ENCODE measurements at places on chromosomes 12 and 14.

GRCh38 chr12:89516633-89517032 lies 8.0 kb downstream of the GALNT4 start:
- no peak overlapping the region for H3K4me3 ChIP-seq
- H3K27me3 ChIP-seq: no peaks in the 10 kb centered on the region
- H3K36me3 ChIP-seq: no peaks in the 10 kb centered on the region
- no peak overlapping the region for H3K27ac ChIP-seq
- H3K4me1 ChIP-seq: peaks cover 5% of the 10 kb centered on the region
- DNase-seq: no peak

- no peak for DNase-seq
- H3K27ac ChIP-seq: no peak overlapping the region
- no peaks in the 10 kb centered on the region for H3K27me3 ChIP-seq
- H3K4me1 ChIP-seq: no peaks in the 10 kb centered on the region
- no peak overlapping the region for H3K4me3 ChIP-seq
Measured at GRCh38 chr12:31205054-31205453, 120.9 kb downstream of the SINHCAF start.

DNA sequence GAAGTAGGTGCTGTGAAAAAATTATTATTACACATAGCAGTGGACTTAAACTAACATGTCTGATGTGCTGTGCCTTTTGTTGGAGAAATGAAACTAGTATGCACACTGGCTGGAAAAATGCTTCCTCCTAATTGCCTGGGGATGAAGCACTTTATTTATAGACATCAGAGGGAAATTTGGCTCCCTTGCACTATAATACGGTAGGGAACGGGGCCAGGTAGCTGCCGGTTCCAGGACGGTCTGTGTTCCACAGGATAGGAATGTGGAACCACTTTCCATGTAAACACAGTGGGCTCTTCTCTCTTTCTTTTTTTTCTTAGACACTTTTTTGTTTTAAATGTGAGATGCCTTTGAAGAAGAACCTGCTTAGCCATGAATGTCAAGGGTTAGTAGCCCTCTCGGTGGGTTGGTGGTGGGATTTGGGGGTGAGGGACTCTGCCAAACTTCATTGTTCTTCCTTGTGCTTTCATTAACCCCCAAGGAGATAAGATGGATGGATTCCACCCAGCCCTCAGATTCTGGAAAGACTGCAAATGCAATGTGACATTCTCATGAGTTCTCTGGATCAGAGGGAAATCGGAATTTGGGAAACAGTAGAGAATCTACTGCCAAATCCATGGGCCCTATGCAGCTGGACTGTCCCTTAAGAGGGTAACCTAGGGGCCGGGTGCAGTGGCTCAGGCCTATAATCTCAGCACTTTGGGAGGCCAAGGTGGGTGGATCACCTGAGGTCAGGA lies 58.0 kb upstream of the GSC start:
- no peak overlapping the region for H3K4me3 ChIP-seq
- H3K27ac ChIP-seq: no peak overlapping the region
- no peaks in the 10 kb centered on the region for H3K27me3 ChIP-seq
- no peak for DNase-seq

DNA sequence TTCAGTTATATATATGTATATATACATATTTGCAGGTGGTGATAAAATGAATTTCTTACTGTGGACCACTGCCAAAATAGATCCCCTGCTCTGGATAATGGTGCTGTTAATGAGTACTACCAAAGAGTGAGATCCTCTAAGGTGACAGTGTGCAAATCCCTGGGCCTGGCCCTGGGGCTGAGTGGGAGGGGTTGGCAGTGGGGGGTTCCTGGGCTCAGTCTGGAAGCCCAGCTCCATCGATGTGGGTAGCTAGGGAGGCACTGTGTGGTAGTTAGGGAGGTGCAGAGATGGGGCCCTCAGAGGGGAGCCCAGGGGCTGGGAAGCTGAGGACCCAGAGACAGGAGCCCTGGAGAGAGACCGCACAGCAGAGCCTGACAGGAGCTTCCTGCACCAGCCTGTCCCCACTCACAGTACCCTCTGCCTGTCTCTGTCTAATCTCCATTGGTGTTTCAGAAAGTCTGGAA lies 9.1 kb downstream of the KRT8 start:
- H3K4me3 ChIP-seq: no peak overlapping the region

DNA sequence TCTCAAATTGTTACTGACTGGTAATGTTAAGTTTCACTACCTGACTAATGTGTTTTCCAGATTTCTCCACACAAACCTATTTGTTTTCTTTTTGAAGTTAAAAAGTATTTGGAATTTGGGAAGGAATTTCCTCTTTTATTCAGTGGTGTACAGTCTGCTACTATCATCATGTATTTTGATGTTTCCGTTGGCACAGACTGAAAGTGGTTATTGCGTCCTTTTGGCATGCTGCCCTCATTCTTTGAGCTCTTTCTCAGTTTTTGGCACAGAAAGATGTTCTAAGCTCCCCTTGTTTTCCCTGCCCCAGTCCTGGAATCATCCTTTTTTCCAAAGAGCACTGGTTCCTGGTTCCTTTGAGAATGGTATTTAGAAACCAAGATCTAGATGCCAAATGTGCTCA lies 31.4 kb upstream of the RTRAF start:
- peaks cover 8% of the 10 kb centered on the region for H3K4me1 ChIP-seq
- no peak for DNase-seq
- H3K27me3 ChIP-seq: no peaks in the 10 kb centered on the region
- H3K36me3 ChIP-seq: peaks cover 39% of the 10 kb centered on the region
- H3K4me3 ChIP-seq: no peak overlapping the region

DNA sequence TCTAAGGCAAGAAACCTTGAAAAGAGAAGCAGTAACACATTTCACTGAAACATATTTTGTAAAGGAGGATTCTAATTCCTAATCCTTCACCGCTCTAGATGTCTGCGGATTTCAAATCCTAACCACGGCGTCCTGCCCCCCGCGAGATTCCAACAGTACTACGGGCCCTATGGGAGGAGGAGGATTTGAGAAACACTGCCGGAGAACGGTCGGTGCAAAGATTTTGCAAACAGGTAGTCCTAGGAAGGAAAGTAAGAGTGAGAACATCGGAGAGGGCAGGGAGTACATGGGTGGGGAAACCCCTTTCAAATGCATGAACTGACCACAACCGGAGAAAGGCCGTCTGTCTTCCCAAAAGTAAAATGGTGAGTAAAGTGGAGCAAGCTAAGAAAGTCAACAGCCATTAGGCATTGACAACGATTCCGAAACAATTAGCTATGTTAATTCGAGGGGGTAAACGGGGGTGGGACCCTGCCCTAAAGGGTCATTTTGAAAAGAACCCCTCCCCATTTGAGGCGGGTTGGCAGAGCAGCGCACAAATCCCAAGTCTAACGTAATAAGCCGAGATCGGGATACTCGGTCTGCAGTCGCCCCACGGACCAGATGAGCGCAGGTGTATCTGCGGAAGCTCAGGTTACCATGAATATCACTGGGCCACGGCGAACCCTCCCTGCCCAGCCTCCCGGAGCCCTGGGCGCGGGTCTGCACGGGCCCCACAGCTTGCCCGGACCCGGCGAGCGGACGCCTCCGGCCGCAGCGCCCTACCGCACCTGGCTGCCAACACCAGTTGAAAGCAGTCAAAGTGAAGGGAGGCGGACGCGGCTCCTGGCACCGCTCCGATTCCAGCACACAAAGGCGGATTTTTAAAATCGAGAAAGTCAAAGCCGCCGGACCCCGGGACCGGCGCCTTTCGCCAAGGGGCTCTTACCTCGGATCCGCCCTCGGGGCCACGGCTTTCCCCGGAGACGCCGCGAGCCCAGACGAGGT lies 662 bp downstream of the EPS8 start:
- no peaks in the 10 kb centered on the region for H3K27me3 ChIP-seq
- peaks cover 12% of the 10 kb centered on the region for H3K4me1 ChIP-seq
- no peaks in the 10 kb centered on the region for H3K36me3 ChIP-seq

DNA sequence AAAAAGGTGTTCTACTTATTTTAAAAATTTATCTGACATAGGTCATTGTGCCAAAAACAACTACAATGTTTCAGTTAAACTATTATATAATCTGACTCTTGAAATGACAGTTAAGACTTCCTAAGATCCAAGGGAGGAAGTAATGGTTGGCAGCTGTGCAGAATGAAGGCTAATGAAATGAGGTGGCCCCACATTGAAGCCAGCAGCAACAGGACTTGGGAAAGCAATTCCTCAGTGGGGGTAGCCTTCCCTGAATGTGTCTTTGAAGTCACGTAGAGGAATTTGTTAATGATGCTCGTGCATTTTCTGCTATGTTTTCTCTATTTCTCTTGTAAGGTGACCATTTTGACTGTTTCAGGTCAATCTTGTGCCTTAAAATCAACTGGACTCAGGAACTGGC lies 162.4 kb upstream of the DAAM1 start:
- H3K4me1 ChIP-seq: no peaks in the 10 kb centered on the region
- H3K4me3 ChIP-seq: no peak overlapping the region
- no peak for DNase-seq
- no peaks in the 10 kb centered on the region for H3K27me3 ChIP-seq
- H3K27ac ChIP-seq: no peak overlapping the region

DNA sequence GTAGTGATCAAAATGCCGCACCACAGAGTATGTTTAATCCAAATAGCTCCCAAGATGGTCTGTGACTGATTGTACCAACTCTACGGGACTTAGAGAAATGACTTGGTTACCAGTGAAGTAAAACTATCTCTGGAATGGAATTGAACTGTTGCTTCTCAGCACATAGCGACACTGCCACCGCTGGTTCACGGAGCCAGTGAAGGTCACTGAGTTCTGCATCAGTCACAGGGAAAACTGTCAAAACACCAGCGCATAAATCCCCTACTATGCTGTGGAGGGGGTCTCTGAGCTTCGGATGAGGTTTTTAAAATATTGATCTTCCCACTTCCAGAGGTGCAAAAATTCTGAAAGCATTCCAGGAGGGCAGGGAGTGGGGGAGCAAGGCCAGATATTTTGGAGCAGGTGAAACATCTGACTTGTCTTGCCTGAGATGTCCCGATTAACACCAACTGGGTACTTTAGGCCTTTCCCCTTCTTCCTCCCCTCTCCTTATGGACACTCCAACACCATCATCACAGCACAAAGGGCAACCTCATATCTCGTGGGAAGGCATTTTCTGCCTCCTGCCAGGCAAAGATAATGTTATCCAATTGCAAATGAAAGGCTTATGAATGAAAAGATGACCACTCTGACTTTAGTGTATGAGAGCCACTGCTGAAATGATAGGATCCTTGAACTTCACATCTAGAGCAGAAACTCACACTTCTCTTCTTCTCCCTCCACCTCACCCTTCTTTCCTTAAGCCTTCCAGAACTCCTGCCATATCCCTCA lies 2.0 kb upstream of the PLXNC1 start:
- no peaks in the 10 kb centered on the region for H3K36me3 ChIP-seq
- peaks cover 38% of the 10 kb centered on the region for H3K27me3 ChIP-seq
- no peak overlapping the region for H3K4me3 ChIP-seq
- H3K4me1 ChIP-seq: no peaks in the 10 kb centered on the region

DNA sequence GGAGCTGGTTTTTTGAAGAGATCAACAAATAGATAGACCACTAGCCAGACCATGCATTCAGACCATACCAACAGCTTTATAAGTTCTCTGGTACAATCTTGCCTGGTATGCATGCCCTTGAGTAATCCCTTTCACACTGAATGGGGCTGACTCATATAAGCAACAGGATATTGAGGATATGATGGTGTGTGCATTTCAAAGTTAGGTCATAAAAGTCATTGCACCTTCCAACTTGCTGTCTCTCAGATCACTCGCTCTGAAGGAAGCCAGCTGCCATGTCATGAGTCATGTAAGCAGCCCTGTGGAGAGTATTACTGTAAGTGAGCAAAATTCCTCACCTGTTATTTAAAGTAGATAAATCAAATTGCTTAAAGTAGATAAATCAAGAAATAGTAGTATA lies 45.0 kb upstream of the OR6J1 start:
- no peaks in the 10 kb centered on the region for H3K4me1 ChIP-seq
- H3K27me3 ChIP-seq: peaks cover 21% of the 10 kb centered on the region
- H3K4me3 ChIP-seq: no peak overlapping the region
- no peaks in the 10 kb centered on the region for H3K36me3 ChIP-seq

GRCh38 chr12:8644345-8645248 lies 18.0 kb downstream of the MFAP5 start:
- H3K4me3 ChIP-seq: no peak overlapping the region
- H3K27me3 ChIP-seq: peaks cover 13% of the 10 kb centered on the region
- H3K36me3 ChIP-seq: no peaks in the 10 kb centered on the region
- no peak for DNase-seq
- no peaks in the 10 kb centered on the region for H3K4me1 ChIP-seq
- no peak overlapping the region for H3K27ac ChIP-seq

DNA sequence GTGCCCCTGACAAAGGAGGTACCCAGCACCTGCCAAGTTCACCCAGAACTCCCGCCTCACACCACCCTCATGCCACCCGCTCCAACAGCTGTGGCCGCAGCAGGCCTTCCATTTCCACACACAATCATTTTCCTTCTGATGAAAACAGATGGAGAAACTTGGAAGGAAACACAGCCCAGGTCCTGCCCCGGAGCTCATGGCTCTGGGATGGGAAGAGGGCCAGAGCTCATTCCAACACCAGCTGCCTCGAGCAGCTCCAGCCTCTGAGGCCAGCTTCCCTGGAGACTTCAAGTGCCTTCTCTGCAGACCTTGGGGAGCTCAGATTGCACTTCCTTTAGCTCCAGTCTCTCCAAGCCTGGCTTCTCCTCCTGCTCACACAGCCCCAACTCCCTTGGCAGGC lies 55.1 kb upstream of the CMKLR1 start:
- peak overlapping the region; percentile 98 for H3K27ac ChIP-seq
- no peaks in the 10 kb centered on the region for H3K36me3 ChIP-seq
- no peaks in the 10 kb centered on the region for H3K27me3 ChIP-seq

GRCh38 chr14:101065696-101066694 lies 162.5 kb upstream of the RTL1 start:
- no peaks in the 10 kb centered on the region for H3K4me1 ChIP-seq
- no peak overlapping the region for H3K27ac ChIP-seq
- no peak overlapping the region for H3K4me3 ChIP-seq
- DNase-seq: no peak
- H3K27me3 ChIP-seq: no peaks in the 10 kb centered on the region

GRCh38 chr12:13937735-13938134 lies 43.7 kb downstream of the GRIN2B start:
- H3K4me3 ChIP-seq: no peak overlapping the region
- no peaks in the 10 kb centered on the region for H3K27me3 ChIP-seq
- H3K36me3 ChIP-seq: no peaks in the 10 kb centered on the region
- no peak overlapping the region for H3K27ac ChIP-seq

- no peak overlapping the region for H3K27ac ChIP-seq
- peaks cover 6% of the 10 kb centered on the region for H3K36me3 ChIP-seq
- no peak for DNase-seq
- H3K4me3 ChIP-seq: no peak overlapping the region
Measured at GRCh38 chr12:1339618-1340319, 254.6 kb downstream of the FBXL14 start.

DNA sequence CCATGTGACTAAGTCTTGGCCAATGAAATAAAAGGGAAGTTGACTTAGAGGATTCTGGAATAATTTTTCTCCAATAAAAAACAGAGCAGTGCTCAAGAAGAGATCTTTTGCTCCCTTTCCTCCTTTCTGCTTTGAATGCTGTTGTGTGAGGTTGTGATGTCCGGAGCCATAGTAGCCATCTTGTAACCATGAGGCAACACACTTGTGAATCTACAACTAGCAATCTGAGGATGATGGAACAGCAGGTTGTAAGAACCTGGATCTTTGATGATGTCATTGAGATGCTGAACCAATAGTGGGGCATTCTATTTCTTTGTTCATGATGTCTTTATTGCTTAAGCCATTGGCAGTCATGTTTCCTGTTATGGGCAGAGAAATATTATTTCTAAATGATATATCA lies 230.0 kb upstream of the SRRM4 start:
- H3K36me3 ChIP-seq: no peaks in the 10 kb centered on the region
- no peaks in the 10 kb centered on the region for H3K27me3 ChIP-seq
- no peaks in the 10 kb centered on the region for H3K4me1 ChIP-seq
- no peak overlapping the region for H3K27ac ChIP-seq
- no peak overlapping the region for H3K4me3 ChIP-seq
- DNase-seq: no peak
